Activated T-helper 17 cell treated with anti-CD3 and anti-CD28 coated beads, Interleukin-2, amount 50 U/mL, for 72 hours (primary cell): ENCODE measurements at places on chromosomes 16 and 17.
A peak's percentile ranks its signal among the peaks of the same experiment; 100 is the strongest.

GRCh38 chr16:1152123-1152638, 725 bp upstream of the CACNA1H start:
- ATAC-seq, result peak; percentile 24

- no peak for ATAC-seq
Observed at GRCh38 chr17:72110231-72110941, 10.4 kb upstream of the SOX9 start.

GRCh38 chr17:17964710-17965109, 7.5 kb downstream of the TOM1L2 start:
- ATAC-seq, result no peak

GRCh38 chr16:11084484-11084875, 140.1 kb downstream of the CLEC16A start:
- ATAC-seq, result peak; percentile 30

DNA sequence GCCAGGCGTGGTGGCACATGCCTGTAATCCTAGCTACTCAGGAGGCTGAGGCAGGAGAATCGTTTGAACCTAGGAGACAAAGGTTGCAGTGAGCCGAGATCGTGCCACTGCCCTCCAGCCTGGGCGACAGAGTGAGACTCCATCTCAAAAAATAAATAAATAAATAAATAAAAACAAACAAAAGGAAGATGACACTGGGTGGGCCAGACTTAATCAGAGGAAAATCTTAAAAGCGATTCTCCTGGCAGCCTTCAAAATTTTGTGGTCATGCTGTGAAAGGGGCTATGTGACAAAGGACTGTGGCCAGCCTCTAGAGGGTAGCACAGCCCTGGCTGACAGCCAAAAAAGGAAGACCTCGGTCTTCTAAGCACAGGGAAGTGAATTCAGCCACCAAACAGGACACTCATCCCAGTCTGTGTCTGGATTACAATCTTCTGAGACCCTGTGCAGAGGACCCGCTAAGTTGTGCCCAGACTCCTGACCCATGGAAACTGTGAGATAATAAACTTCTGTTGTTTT, 391.1 kb downstream of the CNTNAP4 start:
- no peak for ATAC-seq

GRCh38 chr16:8229011-8229520, 361.2 kb downstream of the TMEM114 start:
- ATAC-seq, result no peak

DNA sequence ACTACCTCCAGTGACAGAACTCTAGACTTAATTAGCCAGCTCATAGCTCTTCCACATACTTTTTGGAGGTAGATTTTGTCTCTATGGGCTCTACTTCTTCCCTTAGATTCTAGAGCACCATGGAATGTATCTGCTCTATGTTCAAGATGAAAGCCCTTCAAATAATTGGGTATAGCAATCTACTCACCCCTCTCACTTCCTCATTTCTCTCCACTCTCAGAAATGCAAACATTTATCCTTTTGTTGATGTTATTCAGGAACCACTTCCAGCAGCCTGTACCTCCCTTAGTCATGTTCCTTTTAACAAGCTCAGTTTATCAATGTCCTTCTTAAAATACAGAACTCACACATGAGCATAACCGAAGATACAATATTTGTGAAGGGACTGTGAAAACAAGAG, 78.5 kb downstream of the GRIN2A start:
- no peak for ATAC-seq

DNA sequence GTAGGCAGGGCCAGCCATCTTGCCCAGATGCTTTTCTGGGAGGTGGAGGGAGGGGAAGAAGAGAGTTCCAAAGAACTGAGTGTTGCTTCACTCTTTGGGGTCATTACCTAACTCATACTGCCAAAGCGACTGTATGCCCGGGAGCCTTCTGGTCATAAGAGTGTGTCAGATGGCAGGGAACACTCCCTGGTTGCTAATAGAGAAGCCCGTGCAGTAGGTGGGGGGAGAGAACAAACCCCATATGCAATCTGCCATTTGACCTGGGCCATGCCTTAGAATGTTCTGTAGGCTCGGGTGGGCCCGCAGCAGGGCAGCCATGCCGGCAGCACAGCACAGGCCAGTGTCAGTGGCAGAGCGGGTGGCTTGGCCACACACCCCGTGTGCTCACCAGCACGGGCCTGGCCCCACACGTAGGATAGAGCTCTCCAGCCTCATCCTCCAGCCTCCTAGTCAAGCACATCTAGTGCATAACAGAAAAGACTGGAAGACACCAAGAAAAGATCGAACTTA, 120.5 kb downstream of the SOCS1 start:
- no peak for ATAC-seq

DNA sequence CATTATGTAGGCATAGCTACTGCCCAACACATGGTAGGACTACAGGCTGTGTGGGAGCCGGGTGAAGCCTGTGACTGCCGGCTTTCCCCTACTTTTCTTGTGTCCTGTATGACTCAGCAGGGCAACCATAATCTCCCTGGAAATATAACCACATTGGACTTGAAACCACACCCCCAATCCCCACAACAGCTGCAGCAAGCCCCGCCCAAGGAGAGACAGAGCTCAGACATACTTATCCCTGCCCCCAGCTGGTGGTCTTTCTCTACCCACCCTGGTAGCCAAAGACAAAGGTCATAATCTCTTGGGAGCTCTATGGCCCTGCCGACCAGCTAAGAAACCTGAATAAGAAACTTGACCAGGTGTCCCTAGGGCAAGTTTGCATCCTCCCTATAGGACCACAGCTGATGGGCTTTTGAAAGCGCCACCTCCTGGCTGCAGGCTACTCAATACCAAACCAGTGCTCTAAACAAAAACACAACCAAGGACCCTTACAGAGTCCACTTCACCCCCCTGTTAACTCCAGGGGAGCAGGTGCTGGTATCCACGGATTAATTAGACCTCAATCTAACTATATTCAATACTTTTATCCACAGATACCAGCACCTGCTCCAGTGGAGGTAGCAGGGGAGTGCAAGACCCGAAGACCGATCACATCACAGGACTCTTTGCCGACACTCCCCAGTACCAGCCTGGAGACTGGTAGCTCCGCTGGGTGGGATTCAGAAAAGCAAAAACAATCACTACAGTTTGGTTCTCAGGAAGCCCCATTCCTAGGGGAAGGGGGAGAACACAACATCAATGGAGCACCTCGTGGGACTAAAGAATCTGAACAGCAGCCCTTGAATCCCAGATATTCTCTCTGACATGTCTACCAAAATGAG, 91.2 kb downstream of the IRX5 start:
- no peak for ATAC-seq

- no peak for ATAC-seq
Observed at GRCh38 chr17:77480509-77481215, 339.9 kb downstream of the SEC14L1 start.

GRCh38 chr17:77214743-77215142, 74.0 kb downstream of the SEC14L1 start:
- ATAC-seq, result no peak

DNA sequence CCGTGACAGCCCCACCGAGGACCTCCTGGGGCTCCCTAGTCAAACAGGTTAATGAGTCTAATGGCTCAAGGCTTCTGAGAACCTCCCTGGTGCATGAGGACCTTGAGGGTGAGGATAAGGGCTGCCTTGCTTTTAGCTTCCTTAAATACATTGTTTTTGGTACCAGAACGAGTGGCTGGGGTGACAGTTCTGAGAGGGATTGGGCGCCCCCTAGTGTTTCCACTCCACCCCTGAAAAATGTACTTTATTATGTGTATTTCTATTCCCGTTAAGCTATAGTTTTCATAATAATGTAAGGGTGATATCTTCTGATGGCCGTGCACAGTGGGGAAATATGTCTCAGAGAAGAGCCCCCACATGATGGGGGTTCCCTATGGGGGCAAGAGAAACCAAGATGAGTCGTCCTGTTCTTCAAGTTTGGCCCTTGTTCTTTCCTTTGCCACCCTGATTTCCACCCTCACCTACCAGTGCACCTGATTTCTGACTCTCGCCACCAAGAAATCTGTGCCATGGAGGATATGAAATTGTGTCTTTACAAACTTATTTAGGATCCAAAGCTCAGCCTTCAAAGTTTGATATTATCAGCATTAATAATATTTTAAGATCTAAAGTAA, 14.5 kb upstream of the VWA3A start:
- ATAC-seq, result peak; percentile 60

- ATAC-seq, result peak; percentile 71
Observed at GRCh38 chr17:49494986-49495841, at the start of gene NGFR. NGFR (plus strand) TSS chr17:49495293; CDS start chr17:49495418, 125 bp downstream.

DNA sequence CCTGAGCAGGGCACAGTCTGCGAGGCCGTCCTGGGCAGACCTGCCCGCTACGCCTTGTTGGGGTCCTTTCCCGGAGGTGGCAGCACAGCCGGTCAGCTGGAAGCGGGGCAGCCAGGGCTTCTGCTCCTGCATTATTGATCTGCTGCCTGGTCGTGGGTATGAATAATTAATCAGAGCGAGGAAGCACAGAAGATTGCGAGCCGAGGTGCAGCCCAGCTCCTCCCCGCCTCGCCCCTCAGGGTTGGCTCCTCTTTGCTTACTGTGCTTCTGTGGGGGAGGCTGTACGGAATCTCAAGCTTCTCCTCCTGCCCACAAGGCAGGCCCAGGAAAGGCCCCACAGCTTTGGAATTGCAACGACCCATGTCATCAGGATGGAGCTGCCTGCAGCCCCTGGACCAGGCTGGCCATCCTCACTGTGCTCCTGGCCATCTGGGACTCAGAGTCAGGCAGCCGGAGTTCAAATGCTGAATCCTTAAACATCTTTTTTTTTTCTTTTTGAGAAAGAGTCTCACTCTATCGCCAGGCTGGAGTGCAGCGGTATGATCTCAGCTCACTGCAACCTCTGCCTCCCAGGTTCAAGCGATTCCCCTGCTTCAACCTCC, 25.6 kb downstream of the TRARG1 start:
- no peak for ATAC-seq

DNA sequence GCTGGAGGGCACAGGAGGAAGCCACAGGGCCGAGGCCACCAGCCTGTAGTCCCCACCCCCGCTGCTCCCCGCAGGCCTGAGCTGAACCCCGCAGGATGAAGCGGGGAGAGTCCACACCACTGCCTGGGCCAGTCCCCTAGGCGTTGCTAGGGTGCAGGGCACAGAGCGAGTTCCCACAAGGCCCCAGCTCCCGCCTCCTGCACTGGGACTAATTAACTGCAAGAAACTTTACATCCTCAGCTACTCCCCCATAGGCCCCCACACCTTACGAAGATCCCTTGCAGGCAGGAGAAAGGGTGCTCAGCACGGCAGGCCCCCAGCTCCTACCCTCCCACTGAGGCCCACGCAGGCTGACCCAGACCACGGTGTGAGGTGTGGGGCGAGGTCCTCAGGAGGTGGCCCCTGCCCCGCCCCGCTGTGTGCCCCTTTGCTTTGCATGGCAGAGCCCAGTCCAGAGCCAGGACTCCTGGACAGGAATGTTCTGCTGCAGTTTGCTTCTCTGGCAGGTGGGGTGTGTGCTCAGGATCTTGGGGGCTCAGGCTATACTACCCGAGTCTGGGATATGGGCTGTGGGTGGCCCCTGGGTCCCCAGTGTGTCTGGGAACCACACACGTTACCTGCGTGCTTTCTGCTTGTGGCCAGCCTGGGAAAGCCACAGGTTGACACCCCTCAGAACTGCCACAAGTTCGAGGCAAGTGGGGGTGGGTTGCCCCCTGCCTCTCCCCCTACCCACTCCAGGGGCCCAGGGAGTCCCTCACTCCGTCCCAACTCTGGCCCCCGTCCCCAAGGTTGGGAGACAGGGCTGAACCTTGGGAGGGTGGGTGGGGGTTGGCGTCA, 1.2 kb downstream of the GNG13 start:
- no peak for ATAC-seq

- ATAC-seq, result peak; percentile 38
Observed at GRCh38 chr17:534071-534691, 180.5 kb downstream of the VPS53 start.
